ENCODE measurements at places on chromosomes 16 and 17.

- DNase-seq, result no peak
These were observed 49.1 kb downstream of the TBC1D16 start for GRCh38 chr17:79986411-79987186.

GRCh38 chr16:31376705-31377104 lies 16.4 kb upstream of the ITGAD start:
- DNase-seq, result no peak

GRCh38 chr17:42944211-42944610 lies 20.0 kb downstream of the AARSD1 start:
- no peak for DNase-seq

DNA sequence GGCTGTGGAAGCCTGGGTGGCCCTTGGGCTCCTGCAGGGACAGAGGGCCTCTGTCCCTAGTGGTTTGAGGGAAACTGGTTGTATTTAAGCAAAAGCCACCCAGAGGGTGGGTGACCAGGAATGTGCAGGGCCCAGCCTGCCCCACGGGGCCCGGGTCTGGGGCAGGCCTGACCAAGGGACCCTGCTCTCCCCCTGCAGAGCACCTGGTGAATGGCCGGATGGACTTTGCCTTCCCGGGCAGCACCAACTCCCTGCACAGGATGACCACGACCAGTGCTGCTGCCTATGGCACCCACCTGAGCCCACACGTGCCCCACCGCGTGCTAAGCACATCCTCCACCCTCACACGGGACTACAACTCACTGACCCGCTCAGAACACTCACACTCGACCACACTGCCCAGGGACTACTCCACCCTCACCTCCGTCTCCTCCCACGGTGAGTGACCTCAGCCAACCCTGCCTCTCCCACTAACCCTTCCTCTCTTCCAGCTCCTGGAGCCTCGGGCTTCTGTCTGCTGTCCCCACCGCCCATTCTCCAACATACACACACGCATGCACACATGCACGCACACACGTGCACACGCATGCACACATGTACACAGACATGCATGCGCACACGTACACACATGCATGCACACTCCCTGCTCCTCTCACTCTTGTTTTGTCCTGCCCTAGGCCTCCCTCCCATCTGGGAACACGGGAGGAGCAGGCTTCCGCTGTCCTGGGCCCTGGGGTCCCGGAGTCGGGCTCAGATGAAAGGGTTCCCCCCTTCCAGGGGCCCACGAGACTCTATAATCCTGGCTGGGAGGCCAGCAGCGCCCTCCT lies 10.4 kb downstream of the GALK1 start:
- DNase-seq, result peak; percentile 67
